Activated CD4-positive, CD25-positive, alpha-beta regulatory T cell (primary cell): ENCODE measurements at places on chromosomes 4 and X.

GRCh38 chr4:3729188-3729881, 36.9 kb upstream of the ADRA2C start:
- no peak for DNase-seq

GRCh38 chrX:45842207-45842925, 641.7 kb upstream of the DIPK2B start:
- DNase-seq = no peak

DNA sequence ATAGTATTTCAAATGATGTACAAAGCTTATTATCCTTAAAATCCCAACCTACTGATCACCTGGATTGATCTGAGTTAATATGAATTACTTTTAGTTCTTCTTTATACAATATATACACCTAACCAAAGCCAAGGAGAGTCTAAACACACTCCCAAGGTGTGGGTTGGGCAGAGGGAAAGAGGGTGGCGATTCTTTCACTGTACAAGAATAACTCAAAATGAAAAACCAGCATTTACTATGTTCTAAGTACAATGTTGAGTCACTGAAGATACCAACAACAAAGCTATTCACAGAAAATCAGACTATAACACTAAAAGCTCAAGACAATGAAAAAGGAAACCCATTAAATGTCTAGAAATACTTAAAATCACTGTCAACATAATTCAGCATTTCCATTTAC, 46.6 kb downstream of the ANKRD17 start:
- no peak for DNase-seq

GRCh38 chr4:57344296-57344695, 234.1 kb upstream of the IGFBP7 start:
- no peak for DNase-seq

- no peak for DNase-seq
These were observed 1499.7 kb upstream of the AGA start for GRCh38 chr4:178941975-178942374.

GRCh38 chr4:53987761-53988171, 76.6 kb downstream of the CHIC2 start:
- DNase-seq = no peak

DNA sequence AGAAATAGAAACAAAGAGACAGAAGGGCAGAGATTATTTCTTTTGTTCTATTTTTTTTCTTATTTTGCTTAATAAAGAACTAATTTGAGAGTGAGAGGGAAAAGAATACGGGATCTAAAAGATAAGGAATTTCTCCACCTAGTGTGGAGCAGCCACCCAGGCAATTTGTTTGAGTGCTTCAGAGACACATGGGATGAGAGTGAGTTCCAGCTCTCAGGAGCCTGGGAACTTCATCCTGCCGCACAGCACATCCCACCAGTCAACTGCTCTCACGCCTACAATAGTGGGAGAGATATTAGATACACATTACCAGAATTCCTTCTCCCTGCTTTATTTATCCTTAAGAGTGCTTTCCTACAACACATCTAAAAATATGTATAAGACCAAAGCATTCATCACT, 946.4 kb downstream of the PDHA2 start:
- DNase-seq = no peak

DNA sequence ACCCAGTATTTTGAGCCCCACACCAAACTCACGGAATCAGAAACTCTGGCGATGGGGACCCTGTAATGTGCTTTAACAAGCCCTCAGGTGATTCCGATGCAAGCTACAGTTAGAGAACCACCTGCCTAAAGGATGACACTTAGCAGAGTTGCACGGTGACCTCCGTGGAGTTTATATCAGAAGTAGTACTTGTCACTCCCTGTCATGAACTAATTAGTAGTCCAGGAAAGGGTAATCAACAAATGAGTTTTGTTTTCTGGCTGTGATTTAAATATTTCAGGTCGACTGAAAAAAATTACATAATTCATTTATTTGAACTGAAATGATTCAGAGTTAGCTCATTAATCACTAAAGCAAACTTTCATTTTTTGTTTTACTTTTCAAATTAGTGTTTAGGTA, 56.4 kb downstream of the TMA16 start:
- DNase-seq = no peak

DNA sequence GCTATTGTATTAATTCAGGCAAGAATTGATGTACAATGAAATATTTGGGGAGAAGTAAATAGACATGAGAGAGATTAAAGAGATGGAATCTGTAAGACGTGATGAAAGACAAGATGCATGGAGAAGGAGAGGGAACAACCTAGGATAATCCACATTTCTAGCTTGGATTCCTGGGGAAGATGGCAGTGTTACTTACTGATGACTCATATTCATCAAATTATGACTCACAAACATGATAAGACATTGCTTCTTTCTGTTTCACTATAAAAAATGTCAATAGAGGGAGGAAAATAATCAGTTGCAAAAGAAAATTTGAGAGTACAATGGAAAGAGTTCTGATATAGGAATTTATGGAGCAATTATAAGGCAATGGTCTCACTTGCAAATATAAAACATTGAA, 104.1 kb upstream of the BMP3 start:
- DNase-seq = no peak

- DNase-seq = no peak
These were observed 38.4 kb downstream of the TMEM271 start for GRCh38 chr4:537436-538264.

DNA sequence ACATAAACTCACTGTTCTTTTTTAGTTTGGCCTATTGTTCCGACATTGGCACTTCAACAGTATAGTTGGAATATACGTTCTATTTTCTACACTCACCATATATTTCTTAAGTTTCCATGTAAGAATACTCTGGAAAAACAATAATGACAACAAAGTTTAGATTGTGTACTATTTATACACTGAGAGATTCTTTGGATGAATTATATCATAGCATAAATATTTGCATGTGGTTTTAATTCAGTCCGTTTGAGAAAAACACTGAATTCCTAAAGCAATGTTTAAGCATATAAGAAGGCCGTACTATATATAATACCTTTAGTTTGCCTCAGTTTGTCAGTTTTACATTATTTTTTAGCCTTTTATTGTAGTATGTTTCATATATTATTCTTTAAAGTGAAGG, 82.4 kb downstream of the RAP1GDS1 start:
- DNase-seq = no peak

DNA sequence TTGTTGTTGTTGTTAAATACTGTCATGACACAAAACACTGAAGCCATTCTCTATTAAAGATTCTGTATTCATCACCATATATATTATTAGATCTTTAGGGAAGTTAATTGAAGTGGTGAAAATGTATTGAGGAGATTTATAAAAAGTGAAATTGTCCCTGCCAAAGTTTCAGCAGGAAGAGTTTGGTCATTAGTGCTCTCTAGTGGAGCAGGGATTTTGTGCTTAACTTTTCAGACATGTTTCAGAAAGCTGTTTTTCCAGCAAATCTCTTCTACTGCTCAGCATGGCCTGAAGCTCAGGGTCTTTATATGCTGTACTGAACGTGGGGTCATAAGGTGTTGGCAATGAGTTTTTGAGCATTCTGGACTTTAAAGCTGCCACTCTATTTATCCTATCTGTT, 36.7 kb upstream of the CXXC4 start:
- no peak for DNase-seq

DNA sequence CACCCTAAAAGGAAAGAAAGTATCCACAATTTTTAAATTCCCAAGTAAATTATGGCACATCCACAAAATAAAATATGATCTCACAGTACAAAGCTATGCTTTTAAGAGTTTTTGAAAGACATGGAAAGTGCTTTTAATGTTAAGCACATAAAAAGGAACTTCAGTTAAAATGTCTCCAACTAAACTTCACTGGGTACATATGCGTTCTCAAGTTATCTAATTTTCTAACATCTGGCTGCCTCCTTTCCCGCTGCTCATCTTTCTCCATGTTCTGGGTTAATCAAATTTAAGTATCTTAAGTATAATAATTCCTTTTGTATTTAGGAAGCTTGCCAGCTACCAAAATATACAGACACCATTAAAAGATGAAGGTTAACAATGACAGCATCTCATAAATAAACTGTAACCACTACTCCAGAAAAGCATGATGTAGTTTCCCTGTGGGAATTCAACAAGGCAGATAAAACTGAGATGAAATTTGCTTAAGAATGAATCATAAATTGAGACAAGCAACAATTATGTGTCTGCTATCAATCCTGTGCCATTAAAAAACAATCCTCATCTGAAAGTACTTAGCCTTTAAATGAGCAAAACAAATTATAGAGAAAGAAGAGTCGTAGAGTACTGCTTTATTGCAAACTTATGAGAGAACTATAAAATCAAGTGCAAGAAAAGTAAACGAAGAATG, 25.1 kb downstream of the PRSS12 start:
- DNase-seq = no peak

DNA sequence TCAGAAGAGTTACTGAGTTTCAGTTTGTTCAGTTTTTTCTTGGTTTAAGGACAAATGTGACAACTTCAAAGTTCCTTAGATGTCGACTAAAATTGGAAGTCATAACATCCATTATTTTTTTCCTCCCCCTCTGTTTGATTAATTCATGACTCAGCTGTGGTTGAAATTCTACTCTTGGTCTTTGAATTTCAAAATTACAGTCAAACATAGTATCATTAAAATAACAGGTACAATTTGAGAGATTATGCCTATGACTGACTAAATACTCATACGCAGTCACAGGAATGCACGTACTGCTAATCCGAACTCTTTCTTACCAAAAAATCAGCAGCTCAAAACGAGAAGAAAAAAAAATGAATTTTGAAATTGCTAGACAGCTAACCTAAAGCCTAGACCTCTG, 1434.8 kb downstream of the RAPGEF2 start:
- DNase-seq = no peak

GRCh38 chrX:46959101-46959500, 46.9 kb downstream of the JADE3 start:
- DNase-seq = no peak

GRCh38 chr4:99808260-99808857, 8.3 kb upstream of the DAPP1 start:
- peak; percentile 46 for DNase-seq

DNA sequence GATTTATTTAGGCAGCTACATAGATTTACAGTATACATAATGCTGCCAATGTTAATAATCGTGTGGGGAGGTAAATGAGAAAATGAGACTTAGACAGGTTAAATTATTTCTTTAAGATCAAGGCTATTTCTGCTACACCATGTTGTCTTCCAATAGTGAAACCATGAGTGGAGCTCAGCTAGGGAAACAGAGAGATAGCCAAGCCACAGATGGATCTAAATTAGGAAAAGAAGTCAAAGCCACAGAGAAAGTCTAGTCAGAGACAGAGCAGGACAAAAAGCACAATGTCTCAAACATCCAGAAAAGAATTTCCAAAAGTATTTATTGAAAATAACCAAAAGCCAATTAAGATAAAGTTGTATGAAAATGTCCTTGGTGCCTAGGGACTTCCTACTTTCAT, 867.2 kb upstream of the GRID2 start:
- no peak for DNase-seq

- DNase-seq = no peak
These were observed 303.7 kb upstream of the MAGEB2 start for GRCh38 chrX:29911673-29912072.

DNA sequence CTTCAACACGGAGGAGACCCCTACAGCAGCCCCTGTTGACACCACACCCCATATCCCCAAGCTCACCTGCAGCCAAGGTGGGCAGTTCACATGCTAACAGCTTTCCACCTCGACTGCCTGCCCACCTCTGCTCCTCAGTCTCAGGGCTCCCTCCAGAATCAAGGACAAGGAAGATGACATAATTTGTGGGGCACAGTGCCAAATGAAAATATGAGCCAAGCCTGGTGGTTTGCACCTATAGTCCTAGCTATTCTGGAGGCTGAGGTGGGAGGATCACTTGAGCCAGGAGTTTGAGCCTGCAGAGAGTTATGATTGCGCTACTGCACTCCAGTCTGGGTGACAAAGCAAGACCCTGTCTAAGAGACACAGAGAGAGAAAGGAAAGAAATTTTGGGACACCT, 516.3 kb downstream of the BCOR start:
- DNase-seq = no peak

DNA sequence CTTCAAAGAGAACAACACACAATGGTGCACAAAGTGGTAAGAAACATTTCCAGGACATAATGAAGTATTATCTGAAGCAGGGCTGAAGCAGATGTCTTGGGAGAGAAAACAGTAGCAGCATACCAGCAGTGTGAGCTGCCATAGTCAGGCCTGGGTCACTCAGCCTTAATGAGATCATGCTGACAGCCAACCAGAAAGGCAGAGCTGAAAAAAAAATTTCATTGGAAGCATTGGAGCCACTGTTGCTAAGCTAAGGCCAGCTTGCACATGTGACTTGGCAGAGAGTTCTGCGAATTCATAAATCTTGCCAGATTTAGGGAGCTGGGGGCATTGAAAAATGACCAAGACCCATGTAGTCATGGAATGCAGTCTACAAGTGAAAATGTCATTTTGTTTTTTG, 444.0 kb upstream of the PITX2 start:
- DNase-seq = no peak

DNA sequence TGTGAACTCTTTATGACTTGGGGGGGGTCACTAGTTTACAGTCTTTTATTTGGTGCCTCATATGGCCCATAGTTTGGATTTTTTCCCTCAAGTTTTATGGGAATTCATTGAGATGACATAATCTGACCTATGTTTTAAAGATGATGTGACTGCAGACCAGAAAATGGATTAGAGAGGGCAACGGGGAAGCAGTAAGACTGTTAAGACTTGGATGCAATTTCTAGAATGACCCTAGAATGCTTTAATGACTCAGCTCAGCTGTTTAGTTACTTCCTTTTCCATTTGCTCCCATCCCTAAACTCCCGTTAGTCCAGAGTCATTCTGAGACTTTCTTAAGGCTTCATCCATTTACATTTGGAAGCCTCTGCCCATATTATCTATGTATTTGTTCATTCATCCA, 59.9 kb upstream of the PDGFRA start:
- DNase-seq = no peak

DNA sequence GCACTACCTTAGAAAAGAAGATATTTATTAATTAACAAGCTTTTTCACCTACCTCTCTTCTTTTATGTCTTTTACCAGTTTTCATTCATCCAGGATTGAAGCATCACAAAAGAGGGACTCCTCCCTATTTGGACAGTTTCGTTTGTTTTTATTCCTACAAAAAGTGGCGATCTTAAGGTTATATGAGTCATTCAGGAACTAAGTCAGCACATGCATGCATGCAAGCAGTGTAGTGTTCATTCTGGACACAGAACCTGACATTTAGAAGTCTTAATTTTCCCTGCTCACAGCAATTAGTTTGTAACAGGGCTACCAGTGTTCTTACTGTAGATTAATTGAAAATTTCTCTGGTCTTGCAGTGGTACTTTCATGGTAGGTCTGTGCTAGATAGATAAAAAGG, 47.9 kb upstream of the QRFPR start:
- no peak for DNase-seq

GRCh38 chr4:105198541-105198940, 51.9 kb downstream of the TET2 start:
- no peak for DNase-seq

DNA sequence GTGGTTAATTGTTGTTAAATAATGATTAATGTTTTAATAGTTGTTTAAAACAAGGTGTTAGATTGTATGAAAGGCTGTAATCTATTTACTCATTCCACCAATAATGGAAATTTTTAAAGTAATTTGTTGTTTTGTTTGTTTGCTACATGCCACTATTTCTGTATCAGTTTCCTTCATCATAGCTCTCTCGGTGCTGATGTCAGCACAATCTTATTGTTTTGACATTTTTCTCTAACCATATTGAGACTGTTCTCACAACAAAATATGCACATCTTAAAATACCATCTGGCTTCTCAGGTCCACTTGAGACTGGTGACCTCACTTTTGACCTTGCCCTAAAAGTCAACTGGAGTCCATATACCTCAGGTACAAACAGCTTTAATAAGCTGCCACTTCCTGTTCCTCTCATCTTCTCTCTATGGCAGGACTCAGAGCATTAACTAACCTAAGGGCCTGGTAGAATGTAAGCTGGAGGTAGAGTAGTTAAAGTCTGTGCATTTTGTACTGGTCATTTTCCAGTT, 1.0 kb upstream of the GUCY1B1 start:
- DNase-seq = no peak
